ENCODE measurements at places on chromosomes 11 and 22.

GRCh38 chr22:19719050-19719482, 4.3 kb upstream of the GP1BB start:
- no peak for DNase-seq

DNA sequence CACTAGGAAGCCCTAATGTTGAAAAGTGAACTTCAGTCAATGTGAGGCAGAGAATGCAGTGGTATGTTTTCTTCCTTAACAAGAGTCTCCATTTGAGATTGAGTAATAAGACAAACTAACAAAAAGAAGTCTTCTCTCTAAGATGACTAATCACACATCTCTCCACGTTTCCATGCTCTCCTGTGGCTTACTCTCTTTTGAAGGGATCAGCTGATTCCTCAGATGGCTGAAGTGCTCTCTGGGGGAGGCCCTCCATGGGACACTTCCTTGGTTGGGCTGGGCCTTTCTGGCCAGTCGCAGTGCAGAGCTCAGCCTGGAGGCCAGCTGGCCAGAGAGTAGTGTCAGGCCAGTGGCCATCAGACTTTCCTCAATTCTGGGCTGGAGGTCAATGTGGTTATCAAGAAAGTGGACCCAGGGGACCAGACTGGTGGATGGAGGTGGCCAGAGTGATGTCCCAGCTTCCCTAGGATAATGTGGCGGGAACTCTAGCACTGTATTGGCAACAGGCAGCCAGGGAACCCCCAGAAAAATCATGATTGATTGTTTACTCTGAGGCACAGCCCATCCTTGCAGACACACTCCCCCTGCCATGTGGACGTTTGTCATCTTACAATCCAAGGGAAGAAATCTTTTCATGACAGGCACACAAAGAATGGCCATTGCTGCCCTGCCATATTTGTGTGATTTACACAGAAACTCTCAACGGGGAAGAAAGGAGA, 14.5 kb downstream of the CSRP3 start:
- peak; percentile 17 for DNase-seq

GRCh38 chr22:36912694-36913426, 568 bp upstream of the CSF2RB start:
- no peak for DNase-seq

DNA sequence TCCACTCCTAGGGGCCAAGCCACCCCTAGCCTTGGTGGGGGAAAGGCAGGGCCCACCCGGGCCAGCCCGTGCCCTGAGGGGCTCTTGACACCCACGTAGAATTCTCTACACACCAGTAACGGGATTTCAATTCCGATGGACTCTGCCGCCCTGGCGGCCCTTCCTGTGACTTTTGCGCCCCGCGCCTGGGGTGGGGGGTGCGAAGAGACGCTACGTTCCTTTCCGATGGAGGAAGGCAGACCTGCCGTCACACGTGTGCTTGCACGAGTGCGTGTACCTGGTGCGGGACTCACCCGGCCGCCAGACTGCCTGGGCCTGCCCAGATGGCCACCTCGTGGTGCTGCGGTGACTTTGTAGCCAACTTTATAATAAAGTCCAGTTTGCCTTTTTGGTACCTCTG, 5.5 kb downstream of the NPAS4 start:
- DNase-seq, result no peak

DNA sequence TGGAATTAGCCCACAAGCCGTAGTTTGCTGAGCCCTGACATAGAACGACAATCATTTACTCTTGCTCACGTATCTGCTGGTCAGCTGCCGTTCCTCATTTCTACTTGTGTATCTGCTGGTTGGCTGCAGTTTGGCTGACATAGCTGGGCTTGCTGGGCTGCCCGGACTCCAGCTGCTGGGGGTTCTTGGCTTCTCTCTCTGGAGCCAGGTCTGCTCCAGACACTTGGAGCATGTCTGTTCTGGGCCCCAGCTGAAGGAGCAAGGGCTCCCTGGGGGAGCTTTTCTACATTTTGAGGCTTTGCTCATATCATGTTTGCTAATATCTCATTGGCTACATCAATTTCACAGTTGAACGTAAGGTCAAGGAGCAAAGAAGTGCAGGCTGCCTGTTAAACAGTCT, 47.3 kb downstream of the PRDM11 start:
- DNase-seq, result no peak
